ENCODE measurements at places on chromosomes 3 and 15.

DNA sequence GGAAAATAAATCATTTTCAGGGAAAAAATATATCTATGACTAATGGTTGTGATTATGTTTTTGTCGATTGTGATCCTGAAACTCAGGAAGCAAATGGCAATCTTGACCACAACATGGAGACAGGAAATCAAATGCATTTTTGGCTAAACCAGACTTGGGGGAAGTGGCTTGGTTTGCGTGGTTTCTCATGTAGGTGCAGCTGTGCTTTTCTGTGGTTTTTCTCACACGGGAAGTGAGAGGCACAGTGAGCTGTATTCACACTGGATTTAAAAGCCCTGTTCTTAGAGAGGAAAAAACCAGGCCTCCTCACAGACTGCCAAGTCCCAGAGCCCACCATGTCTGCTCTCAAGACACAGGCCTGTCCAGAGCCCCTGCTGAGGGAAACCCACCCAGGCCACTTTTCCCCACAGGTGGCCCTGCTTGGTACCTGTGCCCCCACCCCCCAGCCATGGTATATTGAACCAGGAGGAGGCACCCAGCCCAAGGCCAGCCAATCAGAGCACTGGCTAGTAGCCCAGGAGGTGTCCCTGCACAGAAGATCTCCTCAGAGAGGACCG, 46.1 kb downstream of the BTD start:
- no peak for DNase-seq

GRCh38 chr3:111807826-111808225, 51.2 kb upstream of the PHLDB2 start:
- no peak for DNase-seq

- DNase-seq: peak; percentile 42
Observed at GRCh38 chr3:27079427-27080257, 289.5 kb downstream of the NEK10 start.

DNA sequence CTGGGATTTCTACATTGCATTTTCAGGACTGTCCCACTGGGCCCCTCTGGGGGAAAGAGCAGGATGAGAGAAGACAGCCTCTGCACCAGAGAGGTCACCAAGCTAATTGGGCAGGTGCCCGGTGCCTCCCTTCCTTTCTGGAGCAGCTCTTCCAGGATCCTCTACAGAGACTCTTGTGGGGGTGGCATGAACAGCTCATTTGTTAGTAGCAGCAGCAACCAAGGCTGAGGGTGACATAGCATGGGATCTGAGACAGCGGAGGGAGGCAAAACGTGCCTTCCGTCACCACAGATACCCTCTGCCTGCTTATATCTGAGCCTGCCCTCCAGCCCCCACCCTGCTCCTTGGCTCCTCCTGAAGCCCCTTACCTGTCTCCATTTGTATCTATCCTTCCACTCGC, 83.1 kb upstream of the OXTR start:
- no peak for DNase-seq

DNA sequence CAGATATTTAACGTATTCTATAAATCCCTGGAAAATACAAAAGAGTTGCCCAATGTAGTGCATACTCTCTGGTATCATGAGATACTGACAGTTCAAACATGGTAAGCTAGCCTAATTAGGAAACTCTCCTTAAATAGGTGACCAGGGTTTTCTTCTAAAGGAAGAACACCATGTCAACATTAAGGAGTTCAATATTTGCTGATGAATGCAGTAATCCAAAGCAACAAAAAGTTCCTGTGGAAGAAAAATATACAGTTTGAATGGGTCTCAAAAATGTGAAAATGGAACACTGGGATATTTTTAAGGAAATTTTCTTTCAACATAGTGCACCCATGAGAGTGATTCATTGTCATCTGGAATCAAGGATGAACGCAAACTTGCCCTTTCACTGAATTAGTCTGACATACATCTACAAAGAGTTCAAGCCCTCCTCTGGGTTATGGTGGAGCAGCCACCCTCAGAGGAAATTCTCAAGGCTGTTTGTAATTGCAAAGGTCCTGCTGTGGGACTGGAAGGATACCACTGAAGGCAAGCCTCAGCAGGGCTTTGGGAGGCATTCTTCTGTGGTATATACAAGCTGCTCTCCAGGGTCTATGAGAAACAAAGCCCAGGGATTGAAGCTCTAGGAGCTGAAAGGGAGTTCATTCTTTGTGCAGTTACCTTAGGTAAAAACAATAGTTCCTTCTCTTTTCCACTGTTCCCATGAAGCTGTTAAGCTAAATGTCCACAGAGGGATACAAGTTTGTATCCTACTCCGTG, 700.3 kb downstream of the TUSC7 start:
- no peak for DNase-seq

DNA sequence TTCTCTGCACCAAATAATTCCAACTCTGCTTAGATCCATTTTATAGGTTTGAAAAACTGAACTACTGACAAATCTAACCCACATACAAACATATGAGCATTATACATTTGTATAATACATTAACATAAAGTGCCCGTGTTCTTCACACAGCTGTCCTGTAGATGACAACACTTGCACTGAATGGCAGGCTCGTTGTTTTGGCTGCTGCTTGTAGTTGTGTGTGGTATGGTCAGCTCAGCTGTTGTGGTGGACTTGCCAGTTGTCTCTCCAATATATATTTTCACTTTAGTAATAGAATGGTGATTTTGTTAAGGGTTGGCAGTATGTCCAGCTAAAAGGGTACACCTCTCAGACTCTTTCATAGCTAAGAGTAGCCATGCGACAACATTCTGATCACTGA, 30.5 kb downstream of the CHST2 start:
- DNase-seq: no peak

DNA sequence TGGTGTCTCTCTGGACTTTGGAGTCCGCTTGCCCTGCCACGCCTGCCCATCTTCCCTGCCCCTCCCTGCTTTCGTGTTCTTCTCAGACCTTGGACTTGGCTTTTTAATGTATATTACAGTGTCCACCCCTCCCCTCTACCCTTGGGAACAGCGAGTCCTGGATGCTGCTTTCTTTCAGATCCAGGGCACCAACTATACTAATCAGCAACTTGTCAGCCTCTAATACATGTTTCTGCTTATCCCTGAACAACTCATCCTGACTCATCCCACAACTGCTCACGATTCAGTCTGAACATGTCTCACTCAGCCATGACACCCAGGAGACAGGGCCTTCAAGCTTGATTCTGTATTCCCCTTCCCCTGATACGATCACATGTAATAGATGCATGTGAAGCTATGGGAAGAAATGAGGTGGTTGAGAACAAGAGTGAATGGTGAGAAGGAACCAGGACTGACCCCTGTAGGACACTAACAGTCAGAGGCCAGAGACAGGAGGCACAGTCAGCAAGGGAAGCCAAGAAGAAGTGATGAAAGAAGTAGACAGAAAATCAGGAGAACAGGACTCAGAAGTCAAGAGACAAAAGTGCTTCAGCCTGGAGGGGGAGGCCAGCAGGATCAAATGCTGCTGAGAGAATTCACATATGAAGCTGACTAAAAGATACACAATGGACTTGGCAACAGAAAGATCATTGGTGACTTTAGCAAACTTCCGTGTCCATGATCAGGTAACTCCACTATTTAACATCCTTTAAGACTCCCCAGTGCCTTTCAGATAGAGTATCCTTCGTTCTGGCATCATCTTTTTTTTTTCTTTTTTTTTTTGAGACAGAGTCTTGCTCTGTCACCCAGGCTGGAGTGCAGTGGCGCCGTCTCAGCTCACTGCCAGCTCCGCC, 35.4 kb downstream of the BCL2L10 start:
- no peak for DNase-seq

GRCh38 chr15:79099692-79100091, 9.1 kb upstream of the RASGRF1 start:
- DNase-seq: no peak

DNA sequence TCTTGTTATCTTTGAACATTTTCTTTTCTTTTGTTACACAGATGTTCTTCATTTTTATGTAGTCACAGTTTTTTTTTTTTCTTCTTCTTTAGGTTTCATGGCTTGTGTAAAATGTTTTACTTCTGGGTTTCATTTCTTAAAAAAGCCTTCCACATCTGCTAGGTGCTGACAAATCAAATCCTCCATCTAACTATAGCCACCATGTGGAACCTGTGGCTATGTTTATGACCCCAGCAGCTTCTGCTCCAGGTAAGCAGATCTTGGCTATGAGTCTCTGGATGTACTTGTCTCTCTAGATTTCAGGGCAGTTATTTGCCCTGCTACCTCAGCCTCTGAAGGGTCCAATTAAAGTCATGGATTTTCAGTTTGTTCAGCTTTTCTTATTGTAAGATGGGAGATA, 44.5 kb downstream of the OXSM start:
- DNase-seq: peak; percentile 0

DNA sequence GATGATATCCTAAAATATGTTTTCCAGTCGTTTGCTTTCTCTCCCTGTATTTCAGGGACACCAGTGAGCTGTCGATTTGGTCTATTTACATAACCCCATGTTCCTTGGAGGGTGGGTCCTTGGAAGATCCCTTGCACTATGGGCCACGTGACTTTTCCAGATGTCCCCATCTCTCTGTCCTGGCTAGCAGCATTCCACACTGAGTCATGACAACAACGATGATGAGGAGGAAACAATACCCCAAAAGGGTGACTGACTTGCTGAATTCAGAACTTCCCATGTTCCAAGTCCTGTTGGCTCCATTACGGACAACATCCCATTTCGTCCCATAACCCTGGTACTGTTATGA, 134.3 kb downstream of the NSMCE3 start:
- no peak for DNase-seq
